ENCODE measurements at places on chromosomes 5 and 9.

DNA sequence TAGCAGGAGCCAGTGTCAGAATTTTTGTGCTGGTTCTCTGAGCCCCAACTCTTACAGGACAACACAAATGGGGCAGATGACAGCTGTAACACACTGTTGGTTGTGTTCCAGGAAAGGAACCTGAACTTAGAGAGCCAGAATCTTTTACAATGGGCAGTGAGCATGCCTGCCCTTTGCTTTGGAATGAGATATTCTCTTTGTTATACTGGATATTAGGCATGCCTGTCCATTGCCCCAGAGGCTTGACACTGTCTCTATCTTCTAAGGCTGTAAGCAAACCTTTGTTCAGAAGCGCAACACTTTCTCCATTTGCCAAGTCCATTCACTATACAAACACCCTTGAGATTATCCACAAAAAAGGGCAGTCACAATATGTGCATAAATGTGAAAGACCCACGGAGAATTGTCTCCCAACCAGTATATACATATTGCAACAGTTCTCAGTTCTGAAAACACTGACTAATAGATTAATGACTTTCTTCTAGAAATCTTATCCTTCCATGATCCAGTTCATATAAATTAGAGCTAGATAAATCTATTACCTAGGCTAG, 26.3 kb upstream of the CEP120 start:
- no peak for DNase-seq

DNA sequence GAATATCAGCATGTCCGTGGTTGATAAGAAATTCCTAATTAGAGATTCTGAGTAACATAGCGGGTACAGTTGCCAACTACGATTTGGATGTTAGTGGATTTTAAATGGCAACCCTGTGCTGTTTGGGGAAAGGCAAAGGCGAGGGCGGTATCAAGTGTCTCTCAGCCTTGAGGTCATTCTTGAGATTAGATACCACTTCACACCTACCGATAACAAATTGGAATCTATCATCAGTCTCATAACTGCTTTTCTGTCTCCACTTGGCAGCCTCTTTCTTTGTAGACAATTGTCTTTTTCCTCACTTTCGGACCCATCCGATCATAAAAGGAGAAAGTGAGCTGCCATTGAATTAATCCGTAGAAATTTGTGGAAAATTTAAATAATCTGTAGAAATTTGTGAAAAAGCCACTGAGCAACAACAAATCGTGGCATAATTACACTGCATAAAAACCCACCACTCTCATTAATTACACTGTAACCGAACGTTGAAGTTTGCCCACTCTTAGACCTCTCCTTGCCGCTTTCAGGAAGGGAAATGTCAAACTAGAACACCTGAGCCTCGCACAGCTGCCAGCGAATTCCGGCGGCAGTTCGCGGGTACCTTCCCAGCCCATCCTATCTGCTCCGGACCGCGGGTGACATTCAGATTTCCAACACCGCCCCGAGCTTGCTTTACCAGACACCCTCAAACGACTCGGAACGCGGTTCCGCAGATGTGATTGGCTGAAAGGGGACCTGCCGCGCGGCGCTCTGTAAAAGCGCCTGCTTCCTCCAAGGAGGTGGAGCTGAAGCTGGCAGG, 849 bp upstream of the RGMB start:
- no peak for DNase-seq

DNA sequence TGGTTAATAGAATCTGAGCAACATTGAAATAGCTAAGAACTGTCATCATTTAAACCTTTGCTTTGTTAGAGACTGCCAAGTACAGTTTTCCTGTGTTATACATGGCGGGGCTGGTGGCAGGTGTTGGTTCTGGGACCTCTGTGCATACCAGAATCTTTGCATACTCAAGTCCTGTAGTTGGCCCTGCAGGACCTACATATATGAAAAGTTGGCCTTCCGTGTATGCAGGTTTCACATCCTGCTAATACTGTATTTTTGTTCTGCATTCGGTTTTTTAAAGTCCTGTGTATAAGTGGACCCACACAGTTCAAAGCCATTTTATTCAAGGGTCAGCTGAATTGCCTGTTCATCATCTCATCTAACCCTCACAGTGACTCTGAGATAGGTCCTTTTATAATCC, 36.4 kb downstream of the LARP1 start:
- DNase-seq, result no peak

GRCh38 chr9:111095441-111095840, 57.2 kb upstream of the LPAR1 start:
- no peak for DNase-seq

GRCh38 chr5:68114378-68115040, 101.0 kb upstream of the PIK3R1 start:
- no peak for DNase-seq

- no peak for DNase-seq
These were observed 110.1 kb upstream of the IRX2 start for GRCh38 chr5:2861605-2862004.

DNA sequence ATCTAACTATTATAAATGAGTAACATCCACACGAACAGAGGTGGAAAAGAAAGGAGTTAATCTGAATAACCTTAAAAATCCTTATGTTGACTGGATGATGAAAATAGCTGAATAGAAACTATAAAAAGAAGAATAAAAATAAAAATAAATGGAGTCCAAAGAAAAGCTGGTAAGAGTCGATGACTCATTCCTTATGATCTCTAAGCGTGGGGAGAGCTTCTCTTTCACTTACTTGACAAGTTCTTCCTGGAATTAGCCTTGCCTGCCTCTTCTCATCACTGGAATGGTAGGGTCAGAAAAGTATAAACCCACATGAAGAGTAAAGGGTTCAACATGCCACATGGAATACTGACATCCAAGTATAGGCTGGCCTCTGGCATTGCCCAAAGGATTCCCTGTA, 477.0 kb upstream of the RGMB start:
- no peak for DNase-seq

Measured in stimulated activated CD4-positive, alpha-beta T cell treated with anti-CD3 and anti-CD28 coated beads, TNF-alpha, amount 100 ng/mL, for 24 hours (primary cell).